ENCODE measurements at places on chromosomes 12 and 14.

- DNase-seq, result no peak
Observed at GRCh38 chr12:41972196-41972595, 172.5 kb downstream of the GXYLT1 start.

GRCh38 chr12:5872745-5873144 lies 72.3 kb downstream of the ANO2 start:
- DNase-seq, result peak; percentile 32

DNA sequence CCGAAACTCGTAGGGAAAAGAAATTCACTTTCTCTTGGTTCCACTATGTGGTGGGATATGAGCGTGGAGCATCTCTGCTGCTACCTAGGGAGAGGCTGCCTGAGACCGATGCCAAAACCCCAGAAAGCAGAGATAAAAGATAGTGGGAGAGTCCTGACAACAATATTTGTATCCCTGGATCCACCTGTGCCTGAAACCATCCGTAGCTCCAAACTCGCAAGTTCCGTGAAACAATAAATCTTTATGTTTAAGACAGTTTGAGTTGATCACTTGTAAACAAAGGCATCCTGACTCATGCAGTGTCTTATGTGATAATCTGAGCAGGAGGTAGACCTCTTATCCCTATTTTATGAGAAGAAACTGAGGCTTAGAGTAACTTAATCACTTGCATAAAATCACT lies 2.9 kb downstream of the MAP1LC3B2 start:
- DNase-seq, result no peak

DNA sequence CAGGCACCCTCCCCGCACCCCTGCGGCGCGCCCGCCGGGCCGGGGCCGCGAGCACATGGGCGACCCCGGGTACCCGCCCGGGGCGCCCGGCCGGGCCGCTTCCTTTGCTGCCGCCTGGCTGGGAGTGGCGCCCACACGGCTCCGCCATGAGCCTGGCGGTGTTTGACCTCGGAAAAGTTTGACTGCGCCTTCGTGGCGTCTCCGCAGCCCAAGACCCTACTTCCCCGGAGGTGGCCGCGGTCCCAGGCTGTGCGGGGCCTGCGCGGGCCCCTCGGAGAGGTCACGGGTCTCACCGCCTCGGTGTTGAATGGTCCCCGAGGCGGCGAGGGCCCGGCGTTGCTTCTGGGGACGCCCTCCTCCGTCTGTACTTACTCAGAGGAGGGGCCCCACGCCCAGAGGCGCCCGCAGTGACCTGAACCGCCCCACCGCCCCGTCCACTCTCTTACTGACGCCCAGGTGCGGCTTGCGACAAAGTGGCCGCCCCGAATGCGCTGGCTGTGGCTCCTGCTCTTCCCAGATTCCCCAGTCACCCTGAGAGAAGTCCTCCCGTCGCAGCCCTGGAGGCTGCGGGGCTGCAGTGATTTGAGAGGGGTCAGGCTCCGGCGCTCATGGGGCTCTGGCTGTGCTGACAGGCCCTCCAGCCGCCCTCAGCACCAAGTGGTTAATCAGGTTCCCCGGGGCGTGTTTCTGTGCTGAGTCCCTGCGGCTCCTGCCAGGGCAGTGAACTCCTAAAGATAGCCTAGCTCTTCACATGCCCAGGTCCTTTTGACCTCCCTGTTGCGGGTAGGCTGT lies 5.8 kb downstream of the KMT5A start:
- DNase-seq, result peak; percentile 29

DNA sequence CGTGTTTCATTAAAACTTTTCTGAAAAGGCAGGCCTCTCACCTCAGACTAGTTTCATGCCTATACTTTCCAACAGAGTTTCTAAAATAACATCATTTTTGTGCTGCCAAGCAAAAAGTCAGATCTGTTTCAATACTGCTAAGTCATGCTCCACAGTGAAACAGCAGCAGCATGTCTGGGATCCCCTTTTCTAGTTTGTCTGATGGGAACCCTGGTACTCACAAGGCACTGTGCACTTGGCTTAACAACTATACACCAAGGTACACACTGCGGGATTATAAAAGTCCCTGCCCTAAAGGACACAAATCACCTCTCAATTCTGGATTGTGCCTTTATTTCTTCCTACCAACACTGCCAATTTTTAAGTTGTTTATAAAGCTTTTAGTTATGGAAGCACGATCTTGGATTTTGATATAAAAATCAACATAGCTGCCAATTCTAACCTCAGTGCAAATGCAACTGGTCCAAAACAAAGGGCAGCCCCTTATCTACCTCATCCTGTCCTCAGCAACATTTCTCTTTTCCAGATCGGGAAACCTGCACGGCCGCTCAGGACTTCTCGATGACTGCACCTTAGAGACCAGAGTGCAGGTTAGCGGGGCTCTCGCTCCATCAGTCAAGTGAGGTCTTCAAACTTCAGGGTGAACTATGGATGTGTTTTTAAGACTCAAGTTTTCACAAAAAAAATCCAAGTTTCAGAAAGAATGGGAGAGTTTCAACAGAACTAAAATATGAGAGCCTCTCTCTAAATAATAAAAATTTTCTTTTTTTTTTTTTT lies 1.7 kb upstream of the EIF5 start:
- no peak for DNase-seq

DNA sequence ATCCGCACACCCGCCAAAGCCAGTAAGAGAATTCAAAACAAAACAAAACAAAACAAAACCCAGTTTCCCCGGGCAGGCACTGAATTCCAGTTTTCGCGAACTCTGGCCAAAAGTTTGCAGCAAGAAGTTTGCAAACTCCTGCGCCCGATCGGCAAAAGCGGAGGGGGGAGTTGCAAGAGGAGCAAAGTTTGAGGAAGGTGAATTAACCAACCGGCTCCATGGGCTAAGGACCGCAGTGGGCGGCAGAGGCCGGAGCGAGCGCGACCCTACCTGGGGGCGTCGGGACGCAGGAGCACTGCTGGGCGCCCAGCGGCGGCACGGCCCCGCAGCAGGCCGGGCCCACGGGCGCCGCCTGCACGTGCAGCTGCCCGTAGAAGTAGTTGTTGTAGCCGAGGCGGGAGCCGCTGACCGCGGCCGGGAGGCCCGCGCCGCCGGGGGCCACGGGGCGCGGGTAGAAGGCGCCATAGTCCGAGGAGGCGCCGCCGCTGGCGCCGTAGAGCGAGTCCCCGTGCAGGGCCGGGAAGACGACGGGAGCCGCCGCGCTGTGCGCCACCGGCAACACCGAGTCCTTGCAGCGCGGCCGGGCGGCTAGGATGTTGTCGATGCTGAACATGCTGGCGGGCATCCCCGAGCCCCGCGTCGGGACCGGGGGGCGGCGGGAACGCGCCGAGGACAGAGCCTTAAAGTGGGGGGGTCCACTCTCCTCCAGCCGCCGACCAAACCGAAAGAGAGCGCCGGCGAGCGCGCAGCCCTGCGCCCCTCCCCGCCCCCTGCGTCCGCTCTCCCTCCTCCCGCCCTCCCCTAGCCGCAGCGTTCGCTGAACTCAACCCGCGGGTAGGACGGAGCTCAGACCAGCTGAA lies at the start of gene GSC:
TSS of gene GSC (minus strand) at position 723 of the 860 bp plus-strand sequence. CDS start at position 625, 98 bp downstream.
- peak; percentile 73 for DNase-seq

DNA sequence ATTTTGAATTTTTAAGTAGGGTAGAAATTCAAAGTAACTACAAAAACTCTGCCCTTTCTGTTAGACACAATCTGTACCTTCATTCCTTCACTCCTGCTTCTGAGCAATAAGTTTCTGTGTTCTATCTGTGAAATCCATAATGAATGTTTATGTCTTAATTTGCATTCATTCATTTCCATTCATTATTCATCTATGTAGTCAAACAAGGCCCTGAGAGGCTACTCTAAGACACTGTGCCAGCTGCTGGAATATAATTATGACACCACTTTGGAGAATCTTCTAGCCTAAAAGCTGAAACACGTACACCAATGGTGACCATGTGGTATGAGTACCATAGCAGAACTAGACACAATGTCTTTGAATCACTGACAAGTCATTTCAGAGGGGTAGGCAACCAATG lies 199.9 kb upstream of the FAR2 start:
- no peak for DNase-seq

DNA sequence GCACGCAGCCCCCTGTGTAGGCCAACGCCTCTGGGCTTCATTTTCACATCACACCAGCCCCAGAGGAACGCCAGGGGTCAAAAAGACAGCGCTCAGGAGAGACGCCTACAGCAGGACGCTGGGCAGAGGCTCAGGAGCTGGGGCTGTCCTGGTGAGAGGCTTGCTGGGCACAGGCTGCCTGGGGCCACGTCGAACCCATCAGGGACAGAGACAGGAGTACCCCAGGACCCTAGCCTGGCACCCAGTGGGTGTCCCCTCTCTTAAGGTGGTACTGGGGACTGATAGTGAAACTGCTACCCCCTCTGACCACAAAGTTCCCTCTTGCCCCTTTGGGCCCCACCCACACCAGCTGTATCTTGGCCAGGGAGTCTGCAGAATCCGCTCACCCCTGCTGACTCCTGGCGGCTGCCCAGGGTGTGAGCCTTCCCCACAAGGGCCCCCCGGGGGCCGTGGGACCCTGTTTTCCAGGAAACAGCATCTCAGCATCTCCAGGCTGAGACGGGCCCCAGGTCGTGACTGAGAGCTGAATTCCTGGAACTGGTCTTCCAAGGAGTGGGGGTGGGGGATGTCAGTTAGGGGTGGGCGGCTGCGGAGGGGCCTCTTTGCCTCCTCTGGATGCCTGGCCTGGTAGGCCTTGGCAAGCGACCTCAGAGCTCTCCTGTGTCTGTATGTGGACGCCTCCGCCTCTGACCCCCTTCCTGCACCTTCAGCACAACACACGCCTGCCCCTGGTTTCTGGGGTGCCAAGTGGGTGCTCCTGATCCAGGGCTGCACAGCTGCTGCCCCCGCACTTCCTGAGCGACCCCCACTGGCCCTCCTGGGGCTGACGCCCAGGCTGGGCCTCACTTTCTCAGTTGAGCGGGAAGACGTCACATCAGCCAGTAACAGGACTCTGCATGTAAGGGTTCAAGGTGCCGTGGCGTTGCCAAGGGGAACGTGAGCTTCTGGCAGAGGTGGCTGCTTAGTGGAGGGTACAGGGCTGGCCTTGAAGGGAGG lies 321.9 kb upstream of the RTL1 start:
- DNase-seq, result no peak

GRCh38 chr12:39378341-39378740 lies 64.6 kb downstream of the KIF21A start:
- no peak for DNase-seq

DNA sequence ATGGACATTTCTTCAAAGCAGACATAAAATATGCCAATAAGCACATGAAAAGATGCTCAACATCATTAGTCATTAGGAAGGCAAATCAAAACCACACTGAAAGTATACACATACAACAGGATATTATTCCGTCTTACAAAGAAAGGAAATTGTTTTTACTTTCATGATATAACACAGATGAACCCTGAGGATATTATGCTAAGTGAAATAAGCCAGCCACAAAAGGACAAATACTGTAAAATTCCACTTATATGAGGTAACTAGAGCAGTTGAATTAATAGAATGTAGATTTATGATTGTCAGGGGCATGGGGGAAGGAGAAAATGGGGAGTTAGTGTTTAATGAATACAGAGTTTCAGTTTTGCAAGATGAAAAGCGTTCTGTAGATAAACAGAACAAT lies 4.2 kb downstream of the ACYP1 start:
- DNase-seq, result no peak

DNA sequence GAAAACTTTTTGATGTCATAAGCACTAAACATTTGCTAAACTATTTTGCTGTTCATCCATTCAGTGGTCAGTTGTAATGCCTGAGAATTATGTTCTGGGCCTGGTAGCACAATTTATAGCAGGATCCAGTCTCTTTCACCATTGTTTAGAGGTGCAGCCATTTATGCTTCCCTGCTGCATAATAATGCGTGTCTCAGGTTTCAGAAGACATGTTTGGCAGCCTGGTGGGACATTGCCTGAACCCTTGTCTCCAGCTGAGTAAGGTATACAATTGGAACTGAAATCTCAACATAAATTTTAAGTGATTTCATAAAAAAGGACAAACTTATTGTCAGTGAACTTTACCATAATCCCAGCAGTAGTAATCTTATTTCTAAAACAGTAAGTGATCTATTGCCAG lies 94.8 kb downstream of the POLR3B start:
- no peak for DNase-seq

DNA sequence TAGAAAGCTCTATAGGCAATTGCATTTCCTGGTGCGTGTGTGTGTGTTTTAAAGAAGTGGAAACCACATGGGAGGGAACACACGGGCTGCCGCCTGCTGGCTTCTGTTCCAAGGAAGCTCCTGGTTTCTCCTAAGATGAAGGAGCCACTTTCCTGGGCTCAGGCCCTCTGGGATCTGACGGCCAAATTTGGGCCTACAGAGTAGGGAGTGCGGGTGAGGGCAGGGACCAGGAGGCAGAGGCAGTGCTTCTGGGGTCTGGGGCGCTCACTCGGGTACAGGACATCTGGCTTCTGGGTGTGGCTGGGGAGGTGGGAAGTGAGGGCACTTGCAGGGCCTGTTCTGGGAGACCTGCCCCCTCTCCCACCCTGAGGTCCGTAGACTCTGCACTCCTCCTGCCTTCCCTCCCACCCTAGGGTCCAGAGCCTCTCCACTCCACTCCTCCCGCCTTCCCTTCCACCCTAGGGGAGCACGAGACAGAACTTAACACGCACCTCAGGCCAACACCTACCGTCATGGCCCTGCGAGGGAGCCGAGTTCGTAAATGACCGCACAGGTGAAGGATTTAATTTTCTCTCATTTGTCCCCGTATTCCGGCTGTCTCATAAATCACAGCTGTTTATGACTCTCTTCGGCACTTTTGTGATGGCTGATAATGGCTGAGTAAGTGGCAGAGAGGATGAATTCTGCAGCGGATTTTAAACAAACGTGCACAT lies 127.7 kb downstream of the KIF26A start:
- no peak for DNase-seq

- no peak for DNase-seq
Observed at GRCh38 chr14:74080820-74081460, 3.3 kb downstream of the ALDH6A1 start.

- no peak for DNase-seq
Observed at GRCh38 chr12:33357181-33357580, 82.4 kb downstream of the SYT10 start.

- no peak for DNase-seq
Observed at GRCh38 chr12:110619534-110619953, 5.6 kb downstream of the TCTN1 start.

GRCh38 chr12:25806271-25806670 lies 152.2 kb upstream of the RASSF8 start:
- DNase-seq, result no peak

GRCh38 chr12:34397591-34398365 lies 375.5 kb downstream of the ALG10 start:
- DNase-seq, result no peak

GRCh38 chr12:78359520-78359919 lies 505.1 kb upstream of the SYT1 start:
- DNase-seq, result no peak

GRCh38 chr12:1855241-1855640 lies 34.9 kb downstream of the LRTM2 start:
- no peak for DNase-seq

Data from HTR-8/SVneo (cell line).